ENCODE measurements at places on chromosomes 6 and 20. TPM values are rescaled to one million over a fixed set of nuclear protein-coding genes. Genes with fewer than 3 reads are reported as not detected.

DNA sequence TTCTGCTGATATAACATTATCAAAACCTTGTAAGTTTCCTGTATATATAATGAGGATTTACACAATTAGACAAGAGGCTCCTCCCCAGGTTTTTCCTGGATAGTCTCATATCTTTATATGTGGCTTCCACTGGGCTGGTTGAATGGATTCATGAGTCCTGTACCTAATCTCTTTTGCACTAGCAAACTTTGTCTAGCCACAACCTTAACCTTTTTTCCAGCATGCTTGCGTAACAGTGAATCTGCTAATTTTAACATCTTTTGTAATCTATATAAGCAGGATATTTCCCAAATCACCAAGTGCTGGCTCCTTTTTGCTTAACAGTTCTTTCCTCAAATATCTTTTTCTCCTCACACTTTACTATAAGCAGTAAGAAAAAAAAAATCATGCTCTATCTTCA, 153.6 kb downstream of the COL21A1 start:
- no peak overlapping the region for H3K27ac ChIP-seq
- no peak for DNase-seq
- no peaks in the 10 kb centered on the region for H3K27me3 ChIP-seq
- H3K4me1 ChIP-seq = no peaks in the 10 kb centered on the region
- no peaks in the 10 kb centered on the region for H3K36me3 ChIP-seq
- no peak overlapping the region for H3K4me3 ChIP-seq

- no peaks in the 10 kb centered on the region for H3K4me1 ChIP-seq
- no peak overlapping the region for H3K4me3 ChIP-seq
- no peaks in the 10 kb centered on the region for H3K36me3 ChIP-seq
- DNase-seq = no peak
- H3K27me3 ChIP-seq = no peaks in the 10 kb centered on the region
Observed at GRCh38 chr6:71197267-71197666, 91.3 kb upstream of the OGFRL1 start.

Gene SLC24A3
- total RNA-seq = 0.83 TPM

Gene WFDC12
- not detected for total RNA-seq

All from heart left ventricle (tissue), 16 donors.